NCI-H345 (cell line): ENCODE measurements at places on chromosomes 2 and 18.
A peak's percentile ranks its signal among the peaks of the same experiment; 100 is the strongest.

- DNase-seq: no peak
Observed at GRCh38 chr2:12730265-12730664, 13.5 kb downstream of the TRIB2 start.

GRCh38 chr2:131517106-131517831 lies 10.4 kb upstream of the CCDC74A start:
- no peak for DNase-seq

- no peak for DNase-seq
Observed at GRCh38 chr2:40315683-40316082, 136.2 kb downstream of the SLC8A1 start.

- DNase-seq: no peak
Observed at GRCh38 chr2:134623046-134623445, 95.8 kb downstream of the TMEM163 start.

DNA sequence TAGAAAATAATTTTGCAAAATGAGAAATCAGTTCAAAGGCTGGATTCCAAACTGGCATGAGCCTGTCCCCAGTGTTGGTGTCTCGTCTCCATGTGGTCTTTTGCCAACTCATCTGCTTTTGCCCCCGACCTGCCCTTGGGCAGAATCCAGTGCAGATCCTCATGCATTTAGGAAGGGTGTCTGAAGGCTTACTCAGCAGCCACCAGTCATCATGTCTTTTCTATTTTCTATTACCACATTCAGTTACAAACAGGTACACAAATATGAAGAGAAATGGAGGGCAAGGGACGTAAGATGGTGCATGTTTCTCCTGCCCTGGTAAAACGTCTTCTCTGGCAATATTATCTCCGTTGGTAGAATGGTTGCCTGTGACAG lies 43.5 kb downstream of the E2F6 start:
- no peak for DNase-seq

DNA sequence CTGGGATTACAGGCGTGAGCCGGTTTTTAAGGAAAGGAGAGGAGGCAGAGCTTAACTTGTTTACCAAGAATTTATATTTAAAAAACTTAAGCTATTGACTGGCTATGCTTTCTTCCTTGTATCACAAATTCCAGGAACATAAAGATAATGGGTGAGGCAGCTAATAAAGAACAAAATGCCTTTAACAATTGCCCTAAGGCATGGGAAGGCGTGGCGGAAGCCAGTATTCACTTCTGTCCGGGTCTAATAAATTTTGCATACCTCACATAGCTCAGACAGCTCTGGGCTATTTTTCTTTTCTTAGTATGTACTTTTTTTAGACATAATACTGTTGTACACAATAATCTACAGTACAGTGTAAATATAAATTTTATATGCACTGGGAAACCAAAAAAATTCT lies 1.0 kb upstream of the LDAH start:
- DNase-seq: no peak

DNA sequence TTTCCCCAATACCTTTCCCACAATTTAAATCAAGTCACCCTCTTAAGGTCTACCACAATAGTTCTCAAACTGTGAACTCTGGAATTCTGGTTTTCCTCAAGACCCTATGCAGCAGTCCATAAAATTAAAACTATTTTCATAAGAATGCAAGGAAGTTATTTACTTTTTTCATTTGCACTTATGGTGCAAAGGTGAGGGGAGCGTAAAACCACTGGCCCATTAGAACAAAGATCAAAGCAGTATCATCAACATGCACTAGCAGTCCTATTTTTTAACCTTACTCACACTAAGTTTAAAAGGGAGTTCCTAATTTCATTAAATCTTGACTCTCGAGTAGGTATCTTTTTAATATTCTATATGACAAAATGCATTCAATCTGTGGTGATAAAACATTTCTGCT lies 85.3 kb downstream of the MEMO1 start:
- DNase-seq: no peak

DNA sequence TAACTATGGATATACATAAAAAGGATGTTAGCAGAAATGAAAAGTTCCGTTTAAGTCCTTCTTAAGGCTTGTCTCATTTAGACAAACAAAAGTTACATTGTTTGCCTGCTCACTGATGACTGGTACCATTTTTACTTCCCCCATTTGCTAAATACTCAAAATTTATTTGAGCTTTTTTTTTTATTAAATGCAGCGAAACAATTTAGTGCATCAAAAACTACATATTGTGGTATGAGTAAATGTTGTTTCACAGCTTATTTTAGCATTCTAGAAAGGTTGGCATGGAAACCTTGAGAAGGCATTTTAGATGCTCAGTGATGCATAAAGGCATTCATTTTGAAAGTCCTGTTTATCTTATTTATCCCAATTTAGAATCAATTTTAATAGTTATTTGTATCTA lies 100.0 kb downstream of the MAP2 start:
- peak; percentile 43 for DNase-seq

DNA sequence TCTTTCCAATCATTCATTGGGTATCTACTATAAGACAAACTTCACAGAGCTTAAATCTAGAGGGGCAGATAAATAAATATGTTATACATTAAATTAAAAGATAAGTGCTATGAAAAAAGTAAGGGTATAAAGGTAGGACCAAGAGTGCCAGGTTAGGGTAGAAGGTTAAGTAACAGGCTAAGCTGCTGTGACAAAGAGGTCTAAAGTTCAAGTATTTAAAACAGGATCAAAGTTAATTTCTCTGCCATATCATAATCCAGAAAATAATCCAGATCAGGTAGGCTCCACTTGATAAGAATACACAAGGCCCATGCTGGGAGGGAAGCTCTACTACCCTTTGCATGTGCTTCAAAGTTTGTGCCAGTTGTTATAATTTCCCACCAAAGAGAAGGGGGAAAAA lies 115.6 kb downstream of the DYM start:
- DNase-seq: no peak

- DNase-seq: no peak
Observed at GRCh38 chr2:113080134-113080533, 12.4 kb downstream of the IL1F10 start.

DNA sequence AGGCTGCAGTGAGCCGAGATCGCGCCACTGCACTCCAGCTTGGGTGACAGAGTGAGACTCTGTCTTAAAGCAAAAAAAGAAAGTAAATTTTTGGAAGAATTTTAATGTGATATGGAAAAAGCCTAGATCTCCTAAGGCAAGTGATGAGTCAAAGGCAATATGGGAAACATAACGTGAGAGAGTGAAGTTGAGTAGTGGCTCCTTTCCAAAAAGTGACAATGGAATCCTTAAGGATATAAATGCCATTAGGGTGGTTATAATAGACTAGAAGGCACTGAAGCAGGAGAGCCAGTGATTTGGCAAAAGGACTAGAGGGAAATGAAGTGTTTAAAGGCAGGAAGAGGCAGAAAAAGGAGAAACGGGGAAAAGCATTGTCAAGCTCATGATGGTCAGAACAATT lies 25.6 kb downstream of the ARHGAP28 start:
- no peak for DNase-seq

DNA sequence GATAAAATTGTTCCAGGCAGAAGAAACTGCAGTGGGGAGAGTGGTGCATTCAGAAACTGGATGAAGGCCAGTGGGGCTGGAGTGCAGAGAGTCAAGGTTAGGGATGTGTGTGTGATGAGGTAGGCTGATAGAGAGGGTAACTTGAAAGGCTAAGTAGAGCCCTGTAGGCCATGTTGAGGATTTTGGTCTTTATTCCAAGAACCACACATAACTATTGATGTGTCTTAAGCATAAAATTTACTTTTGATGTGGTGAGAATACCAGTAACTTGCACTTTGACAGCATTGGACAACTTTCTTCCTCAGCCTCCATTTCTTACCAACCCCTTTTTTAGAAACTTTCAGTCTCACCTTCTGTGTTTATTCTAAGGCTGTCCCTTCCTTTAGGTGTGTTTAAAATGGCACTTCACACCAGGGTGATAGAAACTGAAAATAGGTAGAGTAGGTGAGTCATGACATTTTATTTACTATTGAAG lies 22.6 kb downstream of the MTX2 start:
- DNase-seq: no peak

GRCh38 chr2:96957244-96957643 lies 29.1 kb downstream of the FAM178B start:
- DNase-seq: no peak

- DNase-seq: no peak
Observed at GRCh38 chr2:84870306-84870705, 10.6 kb downstream of the TRABD2A start.

DNA sequence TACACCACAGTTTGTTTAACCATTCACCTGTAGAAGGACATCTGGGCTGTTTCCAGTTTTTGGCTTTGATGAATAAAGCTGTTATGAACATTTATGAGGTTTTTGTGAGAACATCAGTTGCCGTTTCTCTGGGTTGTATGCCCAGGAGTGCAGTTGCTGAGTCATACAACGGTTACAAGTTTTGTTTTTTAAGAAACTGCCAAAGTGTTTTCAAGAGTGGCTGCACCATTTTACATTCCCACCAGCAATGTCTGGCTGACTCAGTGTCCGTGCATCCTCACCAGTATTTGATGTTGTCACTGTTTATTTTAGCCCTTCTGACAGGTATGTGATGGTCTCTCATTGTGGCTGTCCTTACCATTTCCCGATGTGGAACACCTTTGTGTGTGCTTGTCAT lies 48.0 kb upstream of the GPR17 start:
- no peak for DNase-seq

- DNase-seq: peak; percentile 14
Observed at GRCh38 chr2:166335284-166335683, 40.5 kb downstream of the SCN9A start.

- DNase-seq: no peak
Observed at GRCh38 chr18:51137026-51137729, 60.3 kb downstream of the MEX3C start.

DNA sequence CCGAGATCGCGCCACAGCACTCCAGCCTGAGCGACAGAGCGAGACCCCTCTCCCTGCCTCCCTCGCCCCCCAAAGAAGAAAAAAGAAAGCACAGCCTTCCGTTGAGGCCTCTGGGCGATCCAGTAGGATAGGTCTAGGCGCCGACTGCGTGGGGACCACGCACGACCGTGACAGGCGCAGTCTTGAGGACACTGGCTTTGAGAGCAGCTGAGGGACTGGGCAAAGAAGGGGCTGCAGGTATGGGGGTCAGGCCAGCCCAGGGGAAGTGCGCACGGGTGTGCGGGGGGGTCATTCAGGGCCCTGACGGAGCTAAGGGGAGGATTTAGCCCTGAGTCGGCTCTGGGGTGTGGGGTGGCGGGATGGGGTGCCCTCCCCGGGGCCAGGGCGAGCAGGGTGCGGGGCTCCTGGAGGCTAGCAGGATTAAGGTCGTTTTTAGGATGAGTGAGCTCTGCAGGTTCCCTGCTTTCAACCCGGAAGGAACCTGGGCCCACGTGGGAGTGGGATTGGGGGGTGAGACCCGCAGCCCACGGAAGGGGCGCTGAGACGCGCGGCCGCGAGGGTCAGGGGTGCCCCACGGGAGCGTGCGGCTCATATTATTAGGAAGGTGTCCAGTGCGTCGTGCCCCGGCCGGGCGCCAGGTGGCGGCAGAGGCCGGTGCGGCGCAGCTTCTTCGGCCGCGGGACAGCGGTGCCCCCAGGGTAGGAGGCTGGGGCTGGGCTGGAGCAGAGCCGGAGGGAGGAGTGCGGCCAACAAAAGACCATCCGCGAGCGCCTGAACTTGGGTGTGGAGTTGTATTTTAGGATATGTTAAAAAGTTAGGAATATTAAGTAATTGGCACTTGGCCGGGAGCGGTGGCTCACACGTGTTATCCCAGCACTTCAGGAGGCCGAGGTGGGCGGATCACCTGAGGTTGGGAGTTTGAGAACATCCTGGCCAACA lies 20.5 kb upstream of the ZNF236 start:
- DNase-seq: peak; percentile 66

DNA sequence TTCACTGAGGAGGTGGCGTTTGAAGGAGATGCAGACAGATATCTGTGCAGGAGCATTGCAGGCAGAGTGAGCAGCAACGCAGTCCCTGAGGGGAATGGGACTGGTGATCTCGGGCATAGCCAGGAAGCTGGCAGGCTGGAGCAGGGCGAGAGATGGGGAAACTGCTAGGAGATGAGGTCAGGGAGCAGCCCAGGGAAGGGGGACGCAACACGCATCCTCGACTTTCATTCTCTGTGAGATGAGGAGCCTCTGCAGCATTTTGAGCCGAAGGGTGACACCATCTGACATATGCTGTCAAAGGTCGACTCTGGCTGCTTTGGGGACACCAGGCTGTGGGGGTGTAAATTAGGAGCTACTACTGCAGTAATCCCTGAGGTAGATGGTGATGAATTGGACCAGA lies 4.3 kb upstream of the CHRNA1 start:
- no peak for DNase-seq

DNA sequence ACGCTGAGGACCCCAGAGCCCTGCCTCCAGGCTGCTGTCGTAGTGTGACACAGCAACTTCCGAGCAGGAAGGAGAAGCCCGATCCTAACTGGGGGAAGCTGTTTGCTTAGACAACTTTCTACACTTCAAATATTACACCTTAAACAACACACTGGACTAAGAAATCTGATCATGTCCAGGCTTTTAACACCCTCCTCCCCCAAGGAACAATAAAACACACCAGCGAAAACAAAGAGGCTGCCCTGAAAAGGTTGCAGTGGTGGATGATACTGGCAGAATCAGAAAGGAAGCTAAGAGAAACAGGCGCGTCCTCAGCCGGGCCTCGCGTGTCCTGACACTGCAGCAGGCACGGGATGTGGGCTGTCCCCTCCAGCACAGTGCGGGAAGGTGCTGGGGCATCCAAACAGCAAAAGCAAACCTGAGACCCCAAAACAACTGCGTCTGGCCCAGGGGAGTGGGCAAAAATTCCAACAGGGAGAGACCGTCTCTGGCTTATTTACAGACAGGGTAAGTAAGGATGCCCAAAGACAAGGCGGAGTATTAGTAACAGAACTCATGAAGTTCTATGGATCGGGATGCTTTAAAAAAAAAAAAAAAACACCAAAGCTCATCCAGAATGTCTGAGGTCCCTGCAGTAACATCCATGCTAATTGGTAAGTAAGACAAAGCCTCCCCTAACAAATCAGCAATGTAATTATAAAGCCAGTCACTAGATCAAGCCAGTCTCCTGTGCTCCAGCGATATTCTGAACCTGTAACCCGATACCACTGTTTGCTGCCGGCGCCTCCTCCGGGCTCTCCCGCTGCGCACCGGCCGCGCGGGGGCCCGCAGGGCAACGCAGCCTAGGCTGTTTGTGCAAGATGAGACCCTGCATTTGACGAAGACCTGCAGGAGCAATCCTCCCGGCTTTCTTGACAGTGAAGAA lies 9.0 kb downstream of the SERTAD2 start:
- peak; percentile 80 for DNase-seq

GRCh38 chr2:205642599-205643356 lies 39.5 kb upstream of the NRP2 start:
- no peak for DNase-seq
